Ovary (tissue), 10 donors: ENCODE measurements at places on chromosomes 12 and 14. TPM values are rescaled to one million over a fixed set of nuclear protein-coding genes. Genes with fewer than 3 reads are reported as not detected.

Gene LRRC43
- polyA plus RNA-seq, result 0.56 TPM

Gene SCARB1
- polyA plus RNA-seq, result 59.4 TPM

Gene TARBP2
- 19.9 TPM for polyA plus RNA-seq

Gene GDF3
- polyA plus RNA-seq, result 1.0 TPM

Gene LRFN5
- 0.71 TPM for polyA plus RNA-seq

Gene FOXA1
- polyA plus RNA-seq, result not detected

Gene EID3
- polyA plus RNA-seq, result 6.0 TPM

Gene HOXC6
- polyA plus RNA-seq, result 37.8 TPM

Gene SMOC1
- polyA plus RNA-seq, result 9.1 TPM

DNA sequence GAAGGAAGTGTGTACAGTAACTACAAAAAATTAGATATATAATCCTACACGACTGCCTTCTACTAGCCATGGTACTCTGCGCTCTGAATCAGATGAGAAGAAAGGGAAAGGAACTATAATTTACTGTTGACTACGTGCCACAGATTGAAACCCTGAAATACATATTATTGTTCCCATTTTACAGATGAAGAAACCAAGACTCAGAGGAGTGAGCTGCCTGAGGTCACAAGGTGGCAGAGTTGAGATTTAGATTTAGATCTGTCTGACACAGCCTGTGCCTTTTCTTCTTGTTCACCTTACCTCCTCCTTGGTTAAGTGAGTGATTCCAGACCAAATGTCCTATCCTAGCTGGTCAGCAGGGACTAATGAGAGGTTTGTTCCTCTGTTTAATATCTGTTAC, 61.6 kb upstream of the OR4E1 start:
- H3K4me1 ChIP-seq, result no peaks in the 10 kb centered on the region
- no peaks in the 10 kb centered on the region for H3K27me3 ChIP-seq
- H3K27ac ChIP-seq, result no peak overlapping the region
- no peaks in the 10 kb centered on the region for H3K36me3 ChIP-seq
- DNase-seq, result no peak

DNA sequence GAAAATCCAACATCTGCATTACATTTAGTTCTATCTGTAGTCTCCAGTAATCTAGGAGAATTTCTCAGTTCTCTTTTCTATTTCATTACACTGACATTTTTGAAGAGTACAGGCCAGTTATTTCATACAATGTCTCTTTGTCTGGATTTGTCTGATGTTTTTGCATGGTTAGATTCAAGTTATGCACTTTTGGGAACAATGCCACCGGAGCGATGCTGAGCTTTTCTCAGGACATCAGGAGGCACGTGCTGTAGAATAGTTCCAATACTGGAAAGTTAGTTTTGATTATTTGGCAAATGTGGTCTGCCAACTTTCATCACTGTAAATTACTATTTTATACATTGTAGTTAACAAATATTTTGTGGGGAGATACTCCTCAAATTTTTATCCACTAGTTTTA, 43.1 kb downstream of the ALDH1L2 start:
- H3K4me3 ChIP-seq, result no peak overlapping the region
- no peaks in the 10 kb centered on the region for H3K27me3 ChIP-seq
- no peak for DNase-seq
- no peaks in the 10 kb centered on the region for H3K36me3 ChIP-seq
- H3K4me1 ChIP-seq, result no peaks in the 10 kb centered on the region

DNA sequence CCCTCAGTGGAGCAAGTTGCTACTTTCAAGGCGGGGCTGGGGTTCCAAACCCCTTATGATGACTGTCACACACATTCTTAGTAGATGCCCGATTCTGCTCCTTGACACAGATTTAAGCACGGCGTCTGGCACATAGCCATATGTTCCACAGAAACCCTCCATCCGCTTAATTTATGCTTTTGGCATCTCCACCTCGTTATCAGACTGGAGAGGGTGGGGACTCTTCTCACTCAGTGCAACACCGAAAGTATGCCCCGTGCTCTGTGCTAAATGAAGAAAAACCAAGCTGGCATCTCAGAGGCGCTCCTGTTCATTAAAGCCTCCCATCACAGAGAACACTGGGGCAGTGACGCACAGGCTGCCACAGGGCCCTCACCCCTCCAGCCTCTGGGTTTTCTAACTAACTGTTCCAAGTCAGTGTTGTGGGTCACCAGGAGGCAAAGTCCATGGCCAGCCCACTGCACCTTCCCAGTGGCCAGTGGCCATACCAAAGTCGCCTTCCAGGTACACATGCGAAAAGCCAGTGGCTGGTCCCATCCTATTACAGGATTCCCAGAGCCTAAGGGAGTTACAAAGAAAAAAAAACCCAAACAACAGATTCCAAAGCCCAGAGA, 27.3 kb downstream of the CCDC88C start:
- H3K36me3 ChIP-seq, result no peaks in the 10 kb centered on the region
- H3K27me3 ChIP-seq, result no peaks in the 10 kb centered on the region
- no peak overlapping the region for H3K4me3 ChIP-seq
- no peak for DNase-seq

DNA sequence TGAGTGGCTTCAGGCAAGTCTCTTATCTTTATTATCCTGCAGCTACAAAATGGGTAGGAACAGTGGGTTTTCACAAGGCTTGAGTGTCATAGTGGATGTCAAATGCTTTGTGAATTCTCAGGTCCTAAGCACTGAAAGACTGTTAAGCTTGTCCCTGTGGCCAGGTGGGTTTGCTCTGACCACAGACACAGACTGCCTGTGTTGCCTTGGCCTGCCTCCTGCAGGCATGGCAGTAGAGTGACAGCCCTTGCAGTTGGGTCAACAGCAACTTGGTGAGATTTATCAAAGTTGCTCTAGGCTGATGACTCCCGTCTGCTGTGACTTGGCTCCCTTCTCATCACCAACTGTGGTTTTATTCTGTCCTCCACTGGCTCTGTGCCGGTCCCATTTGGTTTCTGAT, 520.0 kb upstream of the CCDC196 start:
- no peak overlapping the region for H3K27ac ChIP-seq
- H3K4me3 ChIP-seq, result no peak overlapping the region
- no peaks in the 10 kb centered on the region for H3K27me3 ChIP-seq
- no peaks in the 10 kb centered on the region for H3K4me1 ChIP-seq
- no peak for DNase-seq

GRCh38 chr12:6963016-6963731, 7.3 kb downstream of the PHB2 start:
- no peaks in the 10 kb centered on the region for H3K27me3 ChIP-seq
- H3K27ac ChIP-seq, result no peak overlapping the region

- no peak for DNase-seq
- no peak overlapping the region for H3K4me3 ChIP-seq
- H3K36me3 ChIP-seq, result no peaks in the 10 kb centered on the region
- H3K4me1 ChIP-seq, result no peaks in the 10 kb centered on the region
- no peaks in the 10 kb centered on the region for H3K27me3 ChIP-seq
These were observed 49.9 kb downstream of the KCNMB4 start for GRCh38 chr12:70415987-70416386.

- no peak overlapping the region for H3K27ac ChIP-seq
- no peak overlapping the region for H3K4me3 ChIP-seq
- no peak for DNase-seq
- no peaks in the 10 kb centered on the region for H3K27me3 ChIP-seq
These were observed 1133.3 kb downstream of the BCL11B start for GRCh38 chr14:98138666-98139065.
